ENCODE measurements at places on chromosomes 11 and 22.

DNA sequence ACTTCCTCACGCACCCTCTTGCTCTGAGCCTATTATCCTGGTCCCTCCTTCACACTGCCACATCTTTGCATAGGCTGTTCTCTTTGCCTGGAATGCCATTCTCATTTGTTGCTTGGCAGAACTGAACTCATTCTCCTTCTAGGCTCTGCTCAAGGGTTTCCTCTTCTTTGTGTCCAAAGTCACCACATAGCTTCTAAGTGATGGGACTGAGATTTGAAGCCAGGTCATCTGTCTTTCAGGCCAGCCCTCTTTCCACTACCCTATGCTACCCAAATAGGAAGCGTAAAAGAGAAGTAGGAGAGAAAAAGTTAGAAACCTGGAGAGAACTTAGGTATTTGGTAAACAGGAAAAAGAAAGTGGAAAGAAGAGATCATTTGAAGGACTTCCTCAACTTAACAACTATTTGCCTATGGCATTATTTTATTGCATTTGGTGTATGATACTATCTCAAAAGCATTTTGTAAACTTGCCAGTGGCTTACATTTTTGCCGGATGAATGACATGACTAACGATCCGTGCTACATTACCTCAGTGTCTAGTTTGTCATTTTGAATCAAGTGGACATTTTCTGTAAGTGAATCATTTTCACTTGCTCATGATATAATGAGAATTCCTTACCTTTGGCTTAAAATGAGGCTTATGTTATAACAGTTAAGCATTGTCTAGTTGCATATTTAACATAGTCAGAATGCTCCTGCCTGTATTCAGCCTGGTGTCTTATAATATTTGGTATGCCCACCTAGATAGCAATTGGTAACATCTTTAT, 18.5 kb downstream of the NF2 start:
- DNase-seq, result no peak

- DNase-seq, result no peak
These were observed 17.9 kb downstream of the KDELR3 start for GRCh38 chr22:38485783-38486182.

GRCh38 chr22:19933341-19934241, 8.0 kb upstream of the COMT start:
- DNase-seq, result no peak

GRCh38 chr11:2536440-2536989, 91.7 kb downstream of the KCNQ1 start:
- DNase-seq, result no peak

DNA sequence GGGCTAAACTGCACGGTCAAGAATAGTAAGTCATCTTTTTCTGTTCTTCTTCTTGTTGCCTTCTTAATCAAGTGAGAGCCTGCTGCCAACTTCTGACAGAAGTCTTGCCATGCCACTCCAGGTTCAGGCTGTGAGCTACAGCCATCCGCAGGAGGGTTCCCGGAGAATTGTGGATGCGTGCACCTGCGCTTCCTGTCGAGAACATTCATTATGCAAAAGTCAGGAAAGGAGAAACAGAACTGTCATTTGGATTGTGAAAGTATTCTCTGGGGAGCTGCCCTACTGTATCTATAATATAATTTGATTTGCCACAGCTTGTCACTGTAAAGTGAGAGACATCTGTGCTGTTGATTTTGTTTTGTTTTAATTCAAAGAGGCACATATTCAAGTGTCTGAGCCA, 12.3 kb downstream of the IL17RA start:
- DNase-seq, result no peak

DNA sequence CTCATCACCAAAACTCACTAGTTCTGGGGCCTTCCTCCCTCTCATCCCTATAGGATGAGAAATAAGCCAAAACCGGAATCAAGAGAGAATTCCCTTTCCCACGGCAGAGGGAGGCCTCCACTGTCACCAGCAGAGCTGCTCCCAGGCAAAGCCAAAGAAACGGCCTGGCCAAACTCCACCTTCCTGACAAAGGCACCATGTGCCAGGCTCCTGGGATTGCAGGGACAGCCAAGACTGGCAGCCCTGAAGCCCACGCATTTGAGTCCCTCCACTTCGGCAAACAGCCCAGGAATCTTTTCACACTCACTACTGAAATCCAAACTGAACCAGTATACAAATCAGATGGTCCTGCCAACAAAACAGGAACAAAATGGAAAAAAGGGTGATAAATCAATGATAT, 6.1 kb downstream of the SMCO4 start:
- no peak for DNase-seq

DNA sequence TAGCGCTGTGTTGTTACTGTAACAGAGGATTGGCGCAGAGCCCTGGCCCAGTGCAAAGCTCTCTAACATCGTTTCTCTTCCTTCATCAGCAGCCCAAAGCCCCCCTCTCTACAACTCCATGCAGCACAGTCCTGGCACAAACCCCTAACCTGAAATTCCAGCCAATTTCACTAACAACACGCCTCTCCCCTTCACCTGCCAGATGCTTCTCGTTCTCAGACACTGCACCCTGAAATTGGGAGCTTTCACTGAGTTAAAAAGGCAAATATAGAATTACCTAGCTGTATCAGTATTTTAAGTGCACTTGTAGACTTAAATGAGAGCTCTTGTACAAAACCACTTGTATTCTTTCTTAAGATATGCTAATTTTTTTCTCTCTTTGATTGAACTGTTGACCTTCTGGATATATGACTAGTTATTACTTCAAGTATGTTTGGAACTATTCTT, 16.3 kb downstream of the GRAP2 start:
- no peak for DNase-seq

DNA sequence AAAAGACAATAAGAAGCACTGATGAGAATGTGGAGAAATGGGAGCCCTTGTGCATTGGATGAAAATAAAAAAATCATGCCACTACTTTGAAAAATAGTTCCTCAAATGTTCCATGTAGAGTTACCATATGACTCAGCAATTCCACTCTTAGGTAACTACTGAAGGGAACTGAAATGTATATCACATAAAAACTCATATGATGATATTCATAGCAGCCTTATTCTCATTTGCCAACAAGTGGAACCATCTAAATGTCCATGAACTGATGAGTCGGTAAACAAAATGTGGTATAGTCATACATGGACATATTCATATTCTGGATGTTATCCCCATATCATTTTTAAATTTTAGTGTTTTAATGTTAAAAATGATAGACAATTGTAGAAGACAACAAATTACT, 3.5 kb downstream of the KRTAP5-9 start:
- DNase-seq, result no peak

- no peak for DNase-seq
These were observed at the start of gene TCN1 for GRCh38 chr11:59866397-59866796. Gene TCN1 (minus strand): TSS chr11:59866487. CDS start chr11:59866470, 17 bp downstream.

GRCh38 chr11:79363861-79364378, 76.9 kb downstream of the TENM4 start:
- DNase-seq, result no peak

Data from stimulated activated CD4-positive, alpha-beta T cell treated with anti-CD3 and anti-CD28 coated beads, Interleukin-4, amount 100 ng/mL, for 48 hours (primary cell).